ENCODE measurements at places on chromosomes 5 and 9. TPM values are rescaled to one million over a fixed set of nuclear protein-coding genes. Genes with fewer than 3 reads are reported as not detected.

ARHGEF39 gene
- 18.7 TPM for polyA plus RNA-seq

ERMP1 gene
- 8.3 TPM for polyA plus RNA-seq

ADAMTS13 gene
- 4.4 TPM for polyA plus RNA-seq

FREM1 gene
- polyA plus RNA-seq = 3.1 TPM

TMEM232 gene
- 0.20 TPM for polyA plus RNA-seq

OTULINL gene
- polyA plus RNA-seq = 2.3 TPM

RGS7BP gene
- polyA plus RNA-seq = 1.1 TPM

S100Z gene
- polyA plus RNA-seq = not detected

PLGRKT gene
- 2.5 TPM for polyA plus RNA-seq

FOXI1 gene
- not detected for polyA plus RNA-seq

BRINP1 gene
- polyA plus RNA-seq = 19.3 TPM

C9orf72 gene
- 4.5 TPM for polyA plus RNA-seq

CMBL gene
- polyA plus RNA-seq = 53.7 TPM

LVRN gene
- polyA plus RNA-seq = 0.08 TPM

FAM78A gene
- polyA plus RNA-seq = 4.1 TPM

MARCOL gene
- not detected for polyA plus RNA-seq

TIGD6 gene
- 2.4 TPM for polyA plus RNA-seq

GZMA gene
- polyA plus RNA-seq = not detected

BNC2 gene
- polyA plus RNA-seq = 16.0 TPM

Measured in H1 (cell line).